ENCODE measurements at places on chromosomes 1 and 21.

- no peak for DNase-seq
Observed at GRCh38 chr1:227417756-227418480, 99.6 kb upstream of the CDC42BPA start.

DNA sequence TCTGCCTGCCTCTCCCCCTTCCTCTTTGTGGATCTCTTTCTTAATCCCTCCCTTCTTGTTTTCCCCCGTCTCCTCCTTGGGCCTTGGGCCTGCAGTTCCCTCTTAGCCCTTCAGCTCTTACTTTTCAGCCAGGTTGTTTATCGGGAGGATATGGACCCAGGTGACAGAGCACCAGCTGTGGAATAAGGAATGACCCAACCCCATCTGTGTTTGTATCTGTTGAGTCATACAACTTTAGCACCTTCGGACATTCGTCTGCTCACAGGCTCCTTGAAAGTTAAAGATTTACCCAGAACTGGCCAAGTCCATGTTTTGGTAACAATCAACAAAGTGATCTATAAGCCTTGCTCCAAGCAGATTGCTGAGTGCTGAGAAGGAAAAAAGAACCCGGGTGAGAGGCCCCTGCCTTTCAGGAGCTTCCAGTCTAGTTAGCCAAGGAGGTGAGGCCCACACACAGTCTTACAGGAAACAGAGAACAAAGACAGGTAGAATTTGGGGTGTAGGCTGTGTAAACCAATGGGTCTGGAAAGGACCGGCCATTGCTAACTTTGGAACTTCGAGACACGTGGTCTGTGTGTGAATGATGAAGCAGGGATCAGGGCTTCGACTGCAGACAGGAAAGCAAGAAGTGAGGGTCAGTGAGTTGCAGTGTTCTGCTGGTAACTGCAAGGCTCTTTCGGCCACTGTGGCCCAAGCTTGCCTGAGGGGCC is 66.7 kb upstream of the F3 start:
- no peak for DNase-seq

- DNase-seq = no peak
Observed at GRCh38 chr1:218348628-218349071, 3.5 kb downstream of the TGFB2 start.

DNA sequence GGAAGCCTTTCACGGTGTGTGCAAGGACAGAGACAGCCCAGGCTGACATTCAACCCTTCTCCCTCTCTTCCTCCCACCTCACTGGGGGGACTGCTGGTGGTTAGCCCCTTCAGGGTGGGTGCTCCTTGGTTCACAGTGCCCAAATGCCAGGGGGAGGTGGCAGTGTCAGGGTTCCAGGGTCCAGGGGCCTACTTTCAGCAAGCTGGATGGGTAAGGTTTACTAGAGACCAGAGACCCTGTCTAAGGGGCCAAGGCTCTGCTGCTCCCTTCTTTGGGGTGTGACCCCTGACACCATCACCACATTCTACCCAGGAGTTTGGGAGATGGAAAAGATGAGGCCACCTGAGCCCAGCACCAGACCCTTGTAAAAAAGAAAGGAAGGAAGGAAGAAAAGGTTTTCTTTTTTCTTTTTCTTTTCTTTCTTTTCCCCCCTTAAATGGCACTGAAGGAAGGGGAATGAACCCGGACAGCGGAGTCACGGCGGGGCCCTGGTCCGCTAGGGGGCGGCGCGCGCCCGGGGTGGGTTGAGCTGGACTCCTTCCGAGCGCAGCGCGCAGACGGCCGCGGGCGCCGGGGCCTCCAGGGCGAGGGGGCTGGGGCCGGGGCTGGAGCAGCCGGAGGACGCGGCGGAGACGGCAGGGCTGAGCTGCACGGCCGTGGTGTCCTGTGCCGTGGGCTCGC is 18.8 kb downstream of the KNCN start:
- DNase-seq = peak; percentile 61

DNA sequence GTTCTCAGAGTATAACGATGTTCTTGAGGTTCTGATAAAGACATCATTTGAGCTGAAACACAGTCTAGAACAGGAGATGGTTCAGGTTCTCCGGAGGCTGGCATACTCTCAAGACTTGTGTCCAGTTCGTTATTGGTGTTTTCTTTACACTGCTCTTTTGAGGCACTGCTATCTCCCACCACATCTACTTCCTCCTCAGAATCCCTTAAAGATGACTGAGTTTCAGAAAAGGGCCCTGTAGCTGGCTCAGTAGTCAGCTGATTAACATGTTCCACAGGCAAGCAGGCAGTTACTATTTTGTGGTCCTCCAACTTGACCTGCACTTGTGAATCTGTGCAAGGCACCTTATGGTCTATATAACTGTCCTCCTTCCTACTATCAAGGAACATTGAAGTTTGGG is 50.2 kb downstream of the ZZZ3 start:
- no peak for DNase-seq

DNA sequence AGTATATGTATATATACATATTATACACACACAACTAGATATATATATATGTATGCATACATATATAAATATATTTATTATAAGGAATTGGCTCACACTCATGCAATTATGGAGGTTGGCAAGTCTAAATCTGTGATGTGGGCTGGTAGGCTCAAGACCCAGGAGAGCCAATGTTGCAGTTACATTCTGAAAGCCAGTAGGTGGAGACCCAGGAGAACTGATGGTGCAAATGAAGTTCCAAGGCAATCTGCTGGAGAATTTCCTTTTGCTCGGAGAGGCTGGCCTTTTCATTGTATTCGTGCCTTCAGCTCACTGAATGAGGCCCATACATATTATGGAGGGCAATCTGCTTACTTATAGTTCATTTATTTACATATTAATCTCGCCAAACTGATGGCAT is 9.4 kb downstream of the IVL start:
- DNase-seq = no peak

DNA sequence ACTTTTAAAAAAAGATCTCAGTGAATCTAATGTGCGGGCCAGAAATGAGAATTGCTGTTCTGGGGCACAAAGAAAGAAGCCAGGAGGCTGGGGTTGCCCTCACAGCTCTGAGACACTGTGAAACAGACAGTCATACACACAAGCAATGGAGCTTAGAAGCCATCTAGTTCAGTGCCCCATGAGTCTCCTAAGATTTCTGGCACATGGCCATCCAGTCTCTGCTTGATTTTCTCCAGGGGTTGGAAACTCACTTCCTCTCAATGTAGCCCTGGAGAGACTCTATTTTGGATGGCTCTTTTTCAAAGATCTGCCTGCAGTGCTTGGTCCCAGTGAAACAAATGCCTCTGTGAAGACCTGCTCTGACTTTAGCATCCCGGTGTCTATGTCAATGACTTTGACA is 38.6 kb downstream of the KCNN3 start:
- no peak for DNase-seq

- no peak for DNase-seq
Observed at GRCh38 chr1:47756411-47756810, 240.8 kb downstream of the TRABD2B start.

GRCh38 chr1:30955448-30956015 is 47.0 kb upstream of the SDC3 start:
- DNase-seq = no peak

- DNase-seq = no peak
Observed at GRCh38 chr1:228332797-228333738, 73.6 kb downstream of the TRIM11 start.

DNA sequence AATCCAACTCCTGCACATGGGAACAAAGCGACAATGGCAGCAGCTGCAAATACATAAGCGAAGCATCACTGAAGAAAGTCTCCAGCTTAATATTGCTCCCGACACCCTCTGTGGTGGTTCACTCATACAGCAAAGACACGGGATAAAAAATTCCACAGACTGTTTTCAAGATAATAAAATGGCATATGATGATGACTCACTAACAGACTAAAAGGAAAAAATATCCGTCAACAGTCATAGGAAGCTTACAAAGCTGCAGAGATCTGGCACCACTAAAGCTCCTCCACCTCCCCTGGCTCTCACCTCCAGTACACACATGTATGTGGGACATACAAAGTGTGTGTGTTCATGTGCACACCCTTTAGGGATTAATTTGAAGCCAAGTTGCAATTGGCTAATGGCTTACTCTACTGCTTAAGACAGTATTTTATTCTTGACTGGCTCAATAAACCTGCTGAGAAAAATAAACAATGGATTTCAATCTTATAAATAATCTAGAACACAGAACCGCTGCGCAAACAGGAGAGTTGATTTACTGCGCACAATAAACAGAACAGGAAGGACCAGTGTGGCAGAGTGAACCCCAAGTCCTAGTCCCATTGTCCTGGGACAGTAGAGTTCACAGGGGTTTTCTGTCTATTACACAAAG is 94.4 kb downstream of the SLC45A1 start:
- no peak for DNase-seq

DNA sequence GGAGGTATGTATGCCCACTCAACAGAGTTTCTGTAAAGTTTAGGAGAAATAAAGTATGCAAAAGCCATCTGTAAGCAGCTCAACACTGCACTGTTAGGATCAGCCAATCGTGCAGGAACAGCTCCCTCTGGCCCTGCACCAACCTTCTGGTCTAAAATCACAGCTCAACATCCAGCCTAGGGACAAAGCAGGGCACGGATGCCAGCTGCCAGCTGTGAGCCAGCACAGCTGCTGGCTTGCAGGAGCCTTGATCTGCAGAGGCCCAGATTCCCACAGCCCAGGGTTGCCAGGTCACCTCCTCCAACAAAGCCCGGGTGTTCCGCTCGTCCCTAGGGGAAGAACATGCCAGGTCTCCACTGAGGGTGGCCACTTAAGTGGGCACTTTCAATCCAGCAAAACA is 8.6 kb downstream of the ACOT7 start:
- no peak for DNase-seq

- no peak for DNase-seq
Observed at GRCh38 chr21:34004013-34004938, 69.1 kb upstream of the MRPS6 start.

DNA sequence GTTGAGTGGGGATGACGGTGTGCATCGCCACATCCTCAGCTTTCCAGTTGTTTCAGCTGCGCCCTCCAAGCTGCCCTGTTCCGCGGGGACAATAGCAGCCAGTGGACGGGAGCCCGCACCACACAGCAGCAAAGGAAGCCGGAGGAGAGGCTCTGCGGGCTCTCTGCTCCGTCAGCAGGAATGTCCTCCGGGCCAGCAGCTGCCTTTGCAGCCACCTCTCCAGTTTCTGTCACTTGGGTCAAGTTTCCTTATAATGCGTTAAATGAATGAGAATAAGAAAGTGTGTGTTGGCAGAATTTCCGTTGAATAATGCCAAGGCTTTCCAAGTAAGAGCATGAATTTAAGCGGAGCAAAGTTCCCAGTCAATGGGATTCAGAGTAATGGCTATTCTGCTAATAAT is 263.3 kb downstream of the KIF26B start:
- DNase-seq = no peak

GRCh38 chr1:65412984-65413375 is 7.5 kb upstream of the LEPR start:
- DNase-seq = no peak

- DNase-seq = no peak
Observed at GRCh38 chr1:165303386-165303785, 53.1 kb downstream of the LMX1A start.

GRCh38 chr1:183597656-183598347 is 7.5 kb upstream of the NCF2 start:
- no peak for DNase-seq

- no peak for DNase-seq
Observed at GRCh38 chr1:50531027-50531426, 107.8 kb upstream of the DMRTA2 start.

GRCh38 chr1:31487143-31487542 is 74.1 kb downstream of the SERINC2 start:
- DNase-seq = no peak

DNA sequence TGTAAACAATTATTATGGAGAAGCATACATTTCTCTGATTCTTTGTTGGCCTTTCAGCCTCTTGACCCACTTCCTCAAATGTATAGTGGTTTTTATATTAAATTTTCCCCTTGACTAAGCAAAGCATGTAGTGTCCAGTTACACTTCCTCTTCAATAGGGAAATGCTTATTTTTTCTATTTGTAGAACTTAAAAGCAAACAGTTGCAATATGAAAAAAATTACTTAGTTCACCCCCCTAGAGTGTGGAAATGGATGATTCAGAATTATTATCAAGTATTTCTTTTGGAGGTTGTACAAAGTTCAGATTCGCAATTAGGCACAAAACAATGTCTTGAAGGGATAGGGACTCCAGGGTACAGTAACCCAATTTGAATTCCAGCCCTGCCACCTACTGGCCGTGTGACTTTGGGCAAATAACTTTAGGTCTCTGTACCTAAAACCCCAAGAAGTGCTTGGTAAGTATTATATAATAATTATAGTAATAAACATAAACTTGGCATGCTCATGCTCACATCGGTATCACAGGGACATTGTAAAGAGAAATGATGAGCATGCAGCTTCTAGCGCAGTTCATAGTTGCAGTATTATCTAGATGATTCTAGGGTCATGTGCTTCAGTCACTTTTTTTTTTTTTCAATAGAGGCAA is 28.6 kb upstream of the IFNGR2 start:
- DNase-seq = peak; percentile 41

DNA sequence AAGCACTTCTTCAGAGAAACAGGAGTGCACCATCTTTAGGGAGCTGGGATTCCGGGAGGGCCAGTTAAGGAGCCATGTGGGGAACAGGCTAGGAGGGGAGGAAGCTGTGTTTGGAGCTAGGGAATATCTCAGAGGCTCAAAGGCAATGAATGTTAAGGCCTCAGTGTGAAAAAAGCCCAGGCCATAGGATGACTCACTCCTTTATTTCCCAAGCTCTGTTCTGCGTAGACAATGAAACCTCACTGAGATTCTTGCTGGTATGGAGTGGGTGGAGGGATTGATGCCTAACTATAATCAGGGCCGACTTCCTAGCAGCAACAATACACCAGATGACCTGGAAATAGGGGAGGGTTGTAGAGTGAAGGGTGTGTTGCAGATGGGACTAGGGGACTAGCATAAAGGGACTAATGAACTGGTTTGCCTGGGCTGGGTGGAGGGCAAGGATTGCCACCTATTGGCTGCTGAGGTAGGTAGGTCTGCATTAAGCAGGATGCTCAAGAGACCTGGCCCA is 2.1 kb downstream of the GNAT2 start:
- DNase-seq = no peak

GRCh38 chr1:44481701-44482100 is 76.6 kb downstream of the RNF220 start:
- no peak for DNase-seq

GRCh38 chr1:64913361-64914015 is 52.9 kb downstream of the JAK1 start:
- DNase-seq = no peak

GRCh38 chr1:46303872-46304326 is 401 bp downstream of the UQCRH start:
- DNase-seq = no peak

GRCh38 chr1:231413749-231414082 is 8.4 kb downstream of the EGLN1 start:
- DNase-seq = no peak

GRCh38 chr1:223739366-223740037 is 27.2 kb downstream of the CAPN2 start:
- DNase-seq = no peak

- no peak for DNase-seq
Observed at GRCh38 chr21:35002879-35003722, 46.0 kb downstream of the RUNX1 start.

- no peak for DNase-seq
Observed at GRCh38 chr1:9085306-9085940, 16.0 kb upstream of the SLC2A5 start.
